ENCODE measurements at places on chromosomes 6 and 20.

DNA sequence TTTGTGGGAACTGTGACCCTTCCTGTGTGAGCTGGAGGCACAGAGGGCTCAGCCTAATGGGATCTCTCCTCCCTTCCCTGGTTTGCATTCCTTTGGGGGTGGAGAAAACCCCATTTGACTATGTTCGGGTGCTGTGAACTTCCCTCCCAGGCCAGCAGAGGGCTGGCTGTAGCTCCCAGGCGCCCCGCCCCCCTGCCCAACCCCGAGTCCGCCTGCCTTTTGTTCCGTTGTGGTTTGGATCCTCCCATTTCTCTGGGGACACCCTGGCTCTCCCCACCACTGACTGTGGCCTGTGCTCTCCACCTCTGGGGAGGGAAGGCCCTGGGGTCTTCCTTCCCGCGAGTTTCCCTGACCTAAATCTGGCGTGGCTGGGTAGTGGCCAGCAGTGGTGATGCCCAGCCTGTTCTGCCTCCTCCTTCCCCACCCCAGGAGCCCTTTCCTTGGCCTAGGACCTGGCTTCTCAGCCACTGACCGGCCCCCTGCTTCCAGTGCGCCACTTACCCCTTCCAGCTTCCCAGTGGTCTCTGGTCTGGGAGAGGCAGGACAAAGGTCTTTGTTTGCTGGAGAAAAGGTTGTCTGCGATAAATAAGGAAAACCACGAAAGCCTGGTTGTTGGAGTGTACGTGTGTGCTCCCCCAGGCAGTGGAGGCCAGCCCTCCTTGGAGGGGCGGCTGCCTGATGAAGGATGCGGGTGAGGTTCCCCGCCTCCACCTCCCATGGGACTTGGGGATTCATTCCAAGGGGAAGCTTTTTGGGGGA, 4.9 kb downstream of the VEGFA start:
- DNase-seq = no peak

GRCh38 chr6:140124498-140124897, 750.0 kb upstream of the CITED2 start:
- no peak for DNase-seq

DNA sequence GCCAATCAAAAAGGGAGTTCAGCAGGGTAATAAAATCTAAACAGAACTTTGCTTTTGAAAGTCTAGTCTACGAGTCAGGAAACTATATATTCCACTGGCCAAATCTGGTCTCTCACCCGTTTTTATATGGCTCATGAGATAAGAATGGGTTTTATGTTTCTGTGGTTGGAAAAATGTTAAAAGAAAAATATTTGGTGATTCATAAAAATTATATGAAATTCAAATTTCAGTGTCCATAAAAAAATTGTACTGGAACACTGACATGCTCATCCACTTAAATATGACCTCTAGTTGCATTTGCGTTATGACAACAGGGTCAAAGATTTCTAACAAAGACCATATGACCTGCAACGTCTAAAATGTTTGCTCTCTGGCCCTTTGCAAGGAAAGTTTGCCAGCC, 22.3 kb upstream of the LAMP5 start:
- no peak for DNase-seq

DNA sequence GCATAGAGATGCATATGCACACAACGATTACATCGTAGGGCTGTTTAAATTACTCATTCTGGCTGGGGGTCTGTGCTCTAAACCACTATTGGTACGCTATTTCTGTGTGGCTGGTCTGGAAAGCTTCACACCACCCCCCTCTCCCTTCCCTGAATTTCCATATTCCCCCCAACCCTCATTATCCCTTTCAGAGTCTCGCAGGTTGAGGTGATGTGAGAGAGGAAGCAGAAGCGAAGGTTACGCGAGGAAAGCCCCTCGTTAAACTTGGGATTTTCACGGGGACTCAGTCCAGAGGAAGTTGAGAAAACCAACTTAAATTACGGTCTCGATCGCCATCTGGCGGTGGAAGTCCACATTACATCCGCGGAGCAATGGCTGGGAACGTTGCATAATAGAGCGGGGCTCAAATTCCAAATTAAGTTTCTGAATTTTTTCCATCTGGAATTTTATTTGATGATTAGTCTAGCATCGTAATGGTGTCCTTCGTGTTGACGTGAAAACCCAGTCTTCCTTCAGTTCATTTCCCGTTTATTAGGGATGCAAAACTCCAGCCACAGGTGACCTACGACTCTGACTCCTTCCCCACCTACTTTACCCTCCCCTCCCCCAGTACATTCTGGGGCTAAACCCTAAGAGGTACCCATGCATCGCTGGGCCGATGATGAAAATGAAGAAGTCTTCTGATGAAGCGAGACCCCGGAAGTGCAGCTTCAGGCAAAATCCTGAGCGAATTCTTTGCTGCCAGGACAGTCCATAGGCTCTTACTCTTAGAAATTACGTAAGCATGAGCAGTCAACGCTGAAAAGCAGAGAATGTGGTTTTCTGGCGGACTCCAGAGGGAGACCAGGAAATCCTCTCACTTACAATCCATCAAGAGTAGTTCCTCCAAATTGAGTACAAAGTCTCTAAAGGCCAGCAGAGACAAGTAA, 19.7 kb downstream of the HLA-DOB start:
- DNase-seq = peak; percentile 79

DNA sequence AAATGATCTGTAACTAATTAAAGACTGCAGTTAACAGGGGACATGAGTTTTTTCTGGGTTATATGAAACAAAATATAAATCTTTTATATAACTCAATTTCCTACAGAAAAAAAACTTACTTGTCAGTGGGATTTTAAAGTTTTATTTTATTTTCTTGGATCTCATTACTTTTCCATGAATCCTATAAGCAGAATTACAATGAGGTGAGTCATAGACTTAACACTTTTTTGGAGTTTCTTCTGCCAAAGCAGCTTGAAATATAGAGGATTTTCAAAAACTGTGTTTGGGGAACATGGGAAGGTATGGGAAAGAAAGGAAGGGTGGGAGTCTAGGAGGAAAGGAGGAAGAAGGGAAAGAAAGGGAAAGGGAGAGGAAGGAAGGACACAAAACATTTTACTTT, 130.7 kb downstream of the AIG1 start:
- DNase-seq = no peak

- no peak for DNase-seq
Measured at GRCh38 chr6:73965539-73966029, 269.6 kb downstream of the CD109 start.

- no peak for DNase-seq
Measured at GRCh38 chr6:44561060-44561623, 173.6 kb downstream of the CDC5L start.

DNA sequence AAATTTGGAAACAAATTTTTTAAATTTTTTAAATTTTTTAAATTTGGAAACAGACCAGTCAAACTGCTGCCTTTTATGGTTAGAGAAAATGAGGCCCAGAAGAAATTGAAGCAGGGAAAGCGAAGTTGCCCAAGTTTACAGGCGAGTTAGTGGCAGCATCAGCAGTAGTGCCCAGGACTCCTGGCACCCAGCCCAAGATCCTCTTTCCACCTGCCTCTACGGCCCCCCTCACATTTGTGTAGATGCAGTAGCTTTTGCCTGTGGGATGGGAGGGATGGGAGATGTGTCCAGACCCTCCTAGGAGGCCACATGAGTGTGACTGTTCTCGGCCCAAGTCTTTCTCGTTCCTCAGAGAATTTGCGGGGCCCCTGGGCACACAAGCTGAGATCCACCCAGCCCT, 49.8 kb downstream of the HNF4A start:
- no peak for DNase-seq

GRCh38 chr6:4296552-4296951, 161.2 kb upstream of the ECI2 start:
- no peak for DNase-seq

DNA sequence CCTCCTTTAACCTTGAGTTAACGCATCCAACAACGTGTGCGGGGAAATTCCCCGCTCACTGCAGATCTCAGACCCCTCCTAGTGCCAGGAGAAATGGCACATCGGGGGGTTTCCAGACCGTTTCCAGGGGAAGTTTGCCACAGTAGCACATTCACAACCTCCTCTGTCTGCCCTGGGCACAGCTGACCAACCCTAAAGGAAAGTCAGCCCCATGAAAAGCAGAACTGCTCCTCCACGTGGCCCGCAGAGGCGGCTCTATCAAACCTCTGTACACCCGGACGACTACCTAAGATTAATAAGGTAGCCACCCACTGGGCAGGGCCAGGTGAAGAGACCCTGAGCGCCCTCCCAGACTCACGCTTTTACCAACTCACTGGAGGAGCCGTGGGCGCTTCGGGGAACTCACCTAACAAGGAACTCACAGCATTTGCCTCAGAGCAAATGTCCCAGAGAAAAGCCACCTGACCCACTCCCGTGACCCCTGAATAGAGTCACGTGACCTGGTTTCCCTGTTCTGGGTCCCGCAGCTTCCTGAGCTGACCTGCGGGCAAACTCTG, 93.1 kb downstream of the PRND start:
- DNase-seq = peak; percentile 62

DNA sequence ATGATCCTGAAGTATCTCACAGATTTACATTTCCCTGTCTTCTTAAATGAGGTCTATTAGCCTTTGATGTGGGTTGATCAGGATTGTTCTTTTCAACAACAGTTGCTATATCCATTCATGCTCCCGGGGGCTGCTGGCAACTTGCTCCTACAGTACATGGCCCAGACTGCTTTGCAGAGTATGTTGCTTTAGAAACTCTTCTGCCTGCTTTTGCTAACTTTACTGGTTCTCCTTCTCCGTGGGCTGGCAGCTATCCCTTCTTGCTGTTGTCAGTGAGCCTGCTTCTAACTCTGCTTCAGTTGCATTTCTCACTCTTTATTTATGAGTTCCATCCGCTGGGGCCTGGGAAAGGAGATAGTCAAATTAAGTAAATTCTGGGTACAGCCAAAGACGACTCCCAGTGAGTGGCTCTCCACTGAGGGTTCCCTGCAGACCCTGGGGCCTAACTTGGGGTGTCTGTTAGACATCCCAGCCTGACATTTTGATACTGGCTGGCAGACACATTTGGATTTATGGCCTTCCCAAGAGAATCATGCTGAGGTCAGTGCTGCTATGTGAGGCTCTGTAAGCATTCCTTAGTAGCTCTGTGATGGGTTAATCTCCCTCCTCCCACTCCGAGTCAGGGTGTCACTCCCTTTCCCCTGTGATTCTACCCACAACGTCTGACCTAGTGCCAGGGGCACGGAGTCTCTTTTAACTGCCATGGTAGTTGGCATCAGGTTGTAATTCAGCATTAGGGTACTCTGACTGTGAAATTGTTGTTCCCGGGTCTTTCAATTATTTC, 73.6 kb downstream of the SLX4IP start:
- no peak for DNase-seq

- no peak for DNase-seq
Measured at GRCh38 chr20:24745206-24745605, 203.9 kb upstream of the CST7 start.

Measured in stimulated activated CD8-positive, alpha-beta memory T cell treated with anti-CD3 and anti-CD28 coated beads, Interleukin-4, amount 100 ng/mL, for 1 hour (primary cell).